ENCODE measurements at places on chromosomes 3 and 15.

DNA sequence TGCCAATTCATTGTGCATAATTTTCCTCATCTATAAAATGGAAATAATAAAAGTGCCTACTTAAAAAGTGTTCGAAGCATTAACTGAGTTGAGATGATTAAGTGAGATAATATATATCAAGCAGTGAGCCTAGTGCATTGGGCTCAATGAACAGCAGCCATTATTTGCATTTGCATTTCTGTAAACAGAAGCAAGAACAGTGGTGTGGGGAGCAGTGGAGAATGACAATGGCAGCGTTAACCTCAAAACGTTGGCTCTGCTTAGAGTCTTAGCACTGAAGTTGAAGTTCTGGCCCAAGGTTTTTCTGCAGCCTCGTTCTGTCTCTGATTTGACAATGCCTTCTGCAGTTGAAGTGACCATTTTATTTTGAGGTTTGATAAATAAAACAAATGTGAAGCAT, 466.3 kb upstream of the ONECUT1 start:
- no peak for DNase-seq

GRCh38 chr3:120029749-120030148, 64.5 kb downstream of the GSK3B start:
- no peak for DNase-seq

- DNase-seq: no peak
Observed at GRCh38 chr3:189822726-189823125, 191.5 kb downstream of the TP63 start.

DNA sequence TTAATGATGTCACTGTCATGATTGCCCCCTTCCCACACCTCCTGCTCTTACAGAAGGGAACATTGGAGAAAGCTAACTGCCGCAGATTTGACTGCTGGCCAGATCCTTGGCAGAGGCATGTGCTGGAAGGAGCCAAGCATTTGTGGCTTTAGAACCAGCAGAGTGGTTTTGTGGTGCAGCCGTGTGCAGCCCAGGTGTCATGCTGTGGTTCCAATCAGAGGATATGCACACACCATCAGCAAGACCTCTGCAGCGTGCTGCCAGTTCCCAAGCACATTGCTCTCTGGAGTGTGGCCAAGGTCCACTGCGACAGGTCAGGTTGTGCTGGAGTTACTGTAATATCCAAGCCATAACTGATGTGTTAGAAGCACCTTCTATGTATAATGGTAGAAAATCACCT, 61.6 kb downstream of the OTOL1 start:
- no peak for DNase-seq

- no peak for DNase-seq
Observed at GRCh38 chr3:119976214-119976613, 118.0 kb downstream of the GSK3B start.

DNA sequence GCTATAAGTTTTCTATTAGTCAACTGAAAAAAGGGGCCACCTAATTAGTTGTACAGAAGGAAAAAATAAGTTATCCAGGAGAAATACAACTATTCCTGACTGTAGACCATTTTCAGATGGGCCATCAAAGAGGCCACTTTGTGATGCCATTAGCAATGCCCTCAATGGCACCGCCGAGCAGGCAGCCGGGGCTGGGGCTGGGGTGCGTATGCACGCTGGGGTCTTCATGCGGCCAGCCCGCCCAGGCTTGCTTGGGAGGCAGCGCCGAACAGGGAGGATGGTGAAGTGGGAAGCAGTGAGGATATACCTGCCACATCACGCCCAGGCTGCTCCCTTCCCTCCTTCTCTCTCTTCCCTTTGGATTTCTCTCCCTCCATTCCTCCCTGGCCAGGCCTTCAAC, 128.4 kb downstream of the XXYLT1 start:
- no peak for DNase-seq
